Stimulated activated CD4-positive, alpha-beta T cell treated with anti-CD3 and anti-CD28 coated beads, Interleukin-15, amount 100 ng/mL, for 1 hour (primary cell): ENCODE measurements at places on chromosomes 3 and 15.

GRCh38 chr3:182606905-182607504 lies 186.3 kb upstream of the ATP11B start:
- DNase-seq = no peak

DNA sequence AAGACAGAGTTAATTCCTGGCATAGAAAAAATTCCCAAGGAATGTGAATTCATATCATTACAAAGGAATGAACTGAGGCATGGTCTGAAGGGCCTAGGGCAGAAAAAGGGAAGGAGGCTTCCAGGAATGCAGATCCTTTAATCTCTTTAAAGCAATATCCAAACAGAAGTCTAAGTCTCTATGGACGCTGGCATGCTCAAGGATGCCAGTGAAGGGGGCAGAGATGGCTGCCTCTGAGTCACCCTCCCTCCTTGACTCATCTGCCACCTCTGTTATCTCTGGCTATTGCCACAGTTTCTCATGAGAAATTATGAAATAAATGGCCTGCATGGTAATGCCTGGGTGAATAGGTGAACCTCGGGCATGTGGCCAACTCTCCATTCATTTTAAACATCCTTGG lies 96.3 kb upstream of the BCL6 start:
- no peak for DNase-seq

DNA sequence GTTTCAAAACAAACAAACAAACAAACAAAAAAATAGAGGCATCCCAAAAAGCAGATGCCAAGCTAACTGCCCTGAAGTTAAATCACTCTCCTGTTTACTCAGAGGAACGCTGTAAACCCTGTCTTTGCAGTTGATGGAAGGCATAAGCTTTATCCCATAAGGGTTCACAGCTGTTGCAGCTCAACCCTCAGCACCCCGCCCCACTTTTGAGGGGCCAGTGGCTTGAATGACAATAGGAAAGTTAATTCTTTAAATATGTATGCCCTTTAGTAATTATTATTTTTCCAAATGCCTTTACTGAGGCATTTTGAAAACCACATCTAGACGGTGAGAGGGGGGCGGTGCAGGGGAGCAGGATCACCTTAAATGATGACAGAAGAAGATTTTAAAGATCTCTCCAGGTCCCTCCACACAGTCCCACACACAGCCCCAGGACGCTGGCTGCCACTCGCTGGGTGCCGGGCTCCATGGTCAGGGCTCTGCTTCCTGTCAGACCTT lies 272.1 kb downstream of the FAM43A start:
- DNase-seq = no peak

DNA sequence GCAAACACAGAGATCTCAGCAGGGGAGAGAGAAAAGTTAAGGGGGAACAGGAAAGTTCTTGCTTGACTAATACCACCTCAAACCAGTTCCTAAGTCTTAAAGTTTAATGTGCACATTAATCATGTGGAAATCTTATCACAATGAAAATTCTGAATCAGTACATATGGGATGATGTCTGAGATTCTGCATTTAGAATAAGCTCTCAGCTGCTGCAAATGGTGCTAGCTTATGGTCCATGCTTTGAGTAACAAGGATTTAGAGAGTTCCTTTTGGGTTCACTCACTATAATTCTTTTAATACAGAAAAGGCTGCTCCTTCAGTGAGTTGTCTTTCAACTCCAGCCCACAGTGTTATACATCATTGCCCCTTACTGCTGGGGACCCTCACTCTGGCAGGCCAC lies 99.5 kb upstream of the THRB start:
- no peak for DNase-seq

- DNase-seq = no peak
Observed at GRCh38 chr3:110180733-110181132, 843.4 kb upstream of the DPPA4 start.

DNA sequence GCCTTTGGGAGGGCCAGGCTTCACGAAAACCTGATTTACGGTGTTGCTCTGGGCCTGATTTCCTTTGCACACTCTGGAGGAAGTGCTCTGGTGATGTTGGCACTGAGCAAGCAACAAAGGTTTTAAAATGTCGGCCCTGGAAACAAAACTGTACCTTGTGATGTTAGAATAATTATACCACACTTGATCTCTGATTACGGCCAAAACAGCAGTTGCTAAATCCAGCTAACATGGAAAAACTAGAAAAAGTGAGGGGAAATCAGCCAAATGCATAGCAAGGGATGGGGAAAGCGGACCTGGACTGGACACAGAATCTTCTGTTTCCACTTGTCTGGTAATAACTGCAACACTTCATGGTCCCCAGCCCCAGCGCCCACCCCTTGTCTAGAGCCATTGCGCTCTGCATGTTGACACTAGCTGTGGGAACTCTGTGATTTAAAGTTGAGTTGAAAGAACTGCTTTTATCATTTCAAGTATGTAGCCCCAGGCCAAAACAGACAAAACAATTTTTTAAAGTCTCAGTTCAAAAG lies 120.1 kb downstream of the VGLL4 start:
- DNase-seq = no peak

- DNase-seq = no peak
Observed at GRCh38 chr15:59115047-59115446, 10.1 kb downstream of the CCNB2 start.

- DNase-seq = no peak
Observed at GRCh38 chr15:82165948-82166376, 96.6 kb downstream of the EFL1 start.

DNA sequence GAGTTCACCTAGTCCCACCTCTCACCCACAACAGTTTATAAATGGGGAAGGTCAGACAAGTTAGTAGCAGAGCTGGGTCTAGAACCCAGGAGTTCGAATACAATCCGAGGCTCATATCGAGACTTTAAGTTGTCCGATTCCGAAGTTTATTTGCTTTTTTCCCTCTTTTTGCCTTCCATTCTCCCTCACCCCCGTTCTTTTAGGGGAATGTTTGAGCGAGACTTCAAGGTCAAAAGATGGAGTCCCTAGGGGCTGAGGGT lies 7.3 kb downstream of the BCL6 start:
- DNase-seq = no peak

DNA sequence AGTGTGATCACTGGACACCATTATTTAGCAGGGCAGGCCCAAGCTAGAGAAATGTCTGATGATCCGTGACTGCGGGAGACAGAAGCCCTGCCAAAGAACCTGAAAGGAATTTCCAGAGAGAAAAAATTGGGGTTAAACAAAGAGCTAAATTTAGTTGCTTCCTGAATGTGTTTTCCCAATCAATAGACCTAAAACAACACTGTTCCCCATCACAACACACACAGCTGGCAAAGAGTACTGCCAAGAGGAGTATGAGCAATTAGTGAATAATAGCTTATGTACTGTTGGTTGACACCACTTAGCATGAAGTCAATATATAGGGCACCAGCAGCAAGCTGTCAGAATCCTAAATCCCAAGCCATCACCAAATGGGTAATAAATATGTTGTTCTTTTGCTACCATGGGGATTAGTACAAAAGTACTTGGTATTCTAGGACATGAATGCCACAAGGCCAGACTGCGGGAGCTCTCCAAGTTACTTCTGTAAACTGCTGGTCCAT lies 35.7 kb downstream of the CLK3 start:
- no peak for DNase-seq

GRCh38 chr3:65950340-65951326 lies 88.1 kb downstream of the MAGI1 start:
- no peak for DNase-seq

GRCh38 chr3:46542801-46543201 lies 23.3 kb downstream of the LRRC2 start:
- DNase-seq = no peak

GRCh38 chr15:57495041-57495440 lies 96.7 kb upstream of the MYZAP start:
- no peak for DNase-seq

GRCh38 chr3:109132801-109133473 lies 3.6 kb upstream of the C3orf85 start:
- DNase-seq = no peak

DNA sequence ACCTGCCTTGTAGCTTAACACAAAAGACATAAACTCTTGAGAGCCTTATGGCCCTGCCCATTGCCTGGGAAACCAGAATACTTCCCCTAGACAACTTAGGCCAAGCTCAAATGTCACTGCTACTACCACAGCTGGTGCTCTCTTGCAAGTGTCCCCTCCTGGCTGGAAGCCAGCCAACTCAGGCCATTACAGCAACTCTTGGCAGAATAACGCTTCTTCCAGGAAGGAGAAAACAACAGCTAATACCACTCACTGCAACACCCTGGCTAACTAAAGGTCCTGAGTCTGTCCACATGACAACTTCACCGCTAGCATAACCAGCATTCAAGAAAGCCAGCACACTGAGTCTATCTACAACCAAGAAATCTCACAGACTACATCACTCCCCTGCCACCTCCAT lies 5.1 kb upstream of the B4GALT4 start:
- no peak for DNase-seq

DNA sequence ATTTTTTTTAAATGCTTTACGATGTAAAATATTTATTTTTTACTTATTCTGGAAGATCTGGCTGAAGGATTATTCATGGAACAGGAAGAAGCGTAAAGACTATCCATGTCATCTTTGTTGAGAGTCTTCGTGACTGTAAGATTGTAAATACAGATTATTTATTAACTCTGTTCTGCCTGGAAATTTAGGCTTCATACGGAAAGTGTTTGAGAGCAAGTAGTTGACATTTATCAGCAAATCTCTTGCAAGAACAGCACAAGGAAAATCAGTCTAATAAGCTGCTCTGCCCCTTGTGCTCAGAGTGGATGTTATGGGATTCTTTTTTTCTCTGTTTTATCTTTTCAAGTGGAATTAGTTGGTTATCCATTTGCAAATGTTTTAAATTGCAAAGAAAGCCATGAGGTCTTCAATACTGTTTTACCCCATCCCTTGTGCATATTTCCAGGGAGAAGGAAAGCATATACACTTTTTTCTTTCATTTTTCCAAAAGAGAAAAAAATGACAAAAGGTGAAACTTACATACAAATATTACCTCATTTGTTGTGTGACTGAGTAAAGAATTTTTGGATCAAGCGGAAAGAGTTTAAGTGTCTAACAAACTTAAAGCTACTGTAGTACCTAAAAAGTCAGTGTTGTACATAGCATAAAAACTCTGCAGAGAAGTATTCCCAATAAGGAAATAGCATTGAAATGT lies 15.6 kb downstream of the THBS1 start:
- DNase-seq = no peak
